HFFc6 (cell line): ENCODE measurements at places on chromosomes 4 and X.

DNA sequence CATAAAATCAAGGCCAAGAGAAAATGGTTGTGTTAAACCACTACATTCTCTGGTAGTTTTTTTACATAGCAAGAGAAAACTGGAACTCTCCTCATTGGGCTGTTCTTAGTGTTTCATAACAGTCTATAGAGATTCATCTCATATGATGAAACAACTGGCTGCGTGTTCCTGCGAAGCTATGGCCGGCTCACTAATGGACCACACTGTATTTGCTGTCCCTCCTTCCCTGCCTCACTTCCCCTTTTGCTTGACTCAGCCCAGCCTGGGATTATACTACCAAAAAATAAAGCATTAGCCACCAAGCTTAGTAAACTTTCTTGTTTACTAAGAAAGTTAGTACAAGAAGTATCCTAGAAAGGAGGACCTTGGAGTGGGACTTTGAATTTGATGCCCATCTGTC, 31.6 kb upstream of the LSM6 start:
- DNase-seq = no peak

GRCh38 chrX:38008658-38009057, 2.3 kb downstream of the SYTL5 start:
- DNase-seq = no peak

DNA sequence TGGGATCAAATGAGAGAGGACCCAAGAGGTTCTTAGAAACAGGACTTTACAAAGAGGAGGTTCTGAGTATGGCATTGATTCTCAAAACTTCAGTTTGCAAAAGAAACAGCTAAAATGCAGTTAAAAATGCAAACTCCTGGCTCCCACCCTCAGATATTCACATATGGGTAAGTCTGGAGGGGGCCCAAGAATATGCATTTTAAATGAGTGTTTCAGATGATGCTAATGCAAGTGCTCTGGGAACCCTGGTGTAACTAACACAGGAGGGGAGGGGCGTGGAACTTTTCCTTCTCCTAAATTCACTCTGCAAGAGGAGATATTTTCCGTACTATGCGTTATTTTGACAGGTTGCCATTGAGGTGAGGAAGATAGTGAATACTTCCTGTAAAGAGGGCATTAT, 168.2 kb downstream of the TENM3 start:
- DNase-seq = no peak

GRCh38 chr4:89404530-89404929, 96.9 kb upstream of the GPRIN3 start:
- no peak for DNase-seq
